ENCODE measurements at places on chromosomes 3 and 15.
A peak's percentile ranks its signal among the peaks of the same experiment; 100 is the strongest.

DNA sequence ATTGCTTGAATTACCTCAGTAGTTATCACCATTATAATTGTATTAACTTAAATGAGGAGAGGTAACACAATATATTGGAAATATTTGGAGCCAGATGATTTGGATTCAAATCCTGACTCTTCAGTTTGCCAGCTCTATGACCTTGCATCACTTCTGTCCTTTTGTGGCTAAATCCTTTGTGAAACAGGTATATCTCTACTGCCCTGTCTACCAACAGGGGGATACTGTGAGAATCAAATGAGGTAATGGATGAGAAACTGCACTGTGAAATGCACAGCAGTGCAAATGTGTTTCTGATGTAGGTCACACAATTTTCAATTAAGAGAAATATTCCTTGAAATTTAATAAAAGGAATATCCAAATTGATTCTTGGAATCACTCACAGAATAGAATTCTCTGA, 58.8 kb downstream of the CCDC54 start:
- DNase-seq, result no peak

- DNase-seq, result peak; percentile 88
Measured at GRCh38 chr3:195909644-195910498, 1.5 kb upstream of the TNK2 start.

DNA sequence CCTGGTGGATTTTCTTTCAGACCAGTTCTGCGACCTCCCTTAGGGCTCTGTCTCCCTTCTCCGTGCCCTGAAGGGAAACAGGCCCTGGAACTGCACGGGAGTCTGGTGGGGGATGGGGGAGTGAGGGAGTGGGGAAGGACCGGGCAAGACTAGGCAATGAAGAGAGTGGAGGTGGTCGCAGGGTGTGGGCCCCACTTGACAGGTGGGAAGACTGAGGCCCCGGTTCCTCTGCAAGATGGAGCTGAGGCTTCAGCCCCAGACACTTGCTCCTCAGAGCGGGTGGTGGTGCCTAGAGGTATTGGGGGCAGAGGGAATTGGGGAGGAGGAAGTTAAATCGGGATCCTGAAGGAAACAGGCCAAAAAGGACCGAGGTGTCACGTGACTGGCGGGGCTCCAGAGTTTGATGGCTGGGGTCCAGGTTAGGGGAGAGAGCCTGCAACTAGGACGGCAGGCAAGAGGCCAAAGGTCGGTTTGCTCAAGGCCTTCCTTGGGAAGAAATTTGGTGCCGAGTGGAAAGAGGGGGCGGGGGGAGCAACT, 597 bp upstream of the CAMK1 start:
- no peak for DNase-seq

DNA sequence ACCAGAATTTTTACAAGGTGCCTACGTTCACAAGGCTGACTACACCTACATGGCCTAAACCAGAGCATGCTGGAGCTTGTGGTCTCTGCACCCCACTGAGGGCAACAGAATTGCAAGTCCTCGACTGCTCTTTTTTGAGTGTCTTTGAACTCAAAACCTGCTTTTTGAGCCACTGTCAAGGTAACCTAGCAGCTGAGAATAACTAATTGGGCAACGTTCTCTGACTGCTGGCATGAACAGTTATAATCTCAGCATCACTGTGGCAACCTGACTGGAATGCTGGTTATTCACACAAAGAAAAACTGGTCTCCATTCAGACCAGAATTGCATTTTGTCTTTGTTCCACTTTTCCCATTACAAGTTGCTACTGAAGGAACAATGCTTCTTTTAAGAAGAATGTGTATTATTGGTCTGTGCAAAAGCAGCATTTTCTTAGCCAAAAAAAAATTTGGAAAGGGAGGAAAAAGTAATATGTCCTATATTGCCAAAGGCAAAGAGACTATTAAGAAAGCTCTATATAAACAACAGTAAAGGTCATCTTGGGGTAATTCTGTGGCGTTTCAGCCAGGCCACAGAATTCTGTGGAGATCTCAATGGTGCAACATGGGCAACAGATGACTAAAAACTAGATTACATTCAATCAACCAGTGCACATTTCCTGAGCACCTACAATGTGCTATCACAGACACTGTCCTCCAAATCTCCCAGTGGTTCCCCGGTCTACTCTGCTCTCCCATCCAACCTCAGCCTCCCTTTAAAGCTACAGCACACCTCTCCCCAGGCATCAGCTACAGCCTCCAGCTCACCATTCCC, 76.8 kb downstream of the TNIK start:
- DNase-seq, result no peak

DNA sequence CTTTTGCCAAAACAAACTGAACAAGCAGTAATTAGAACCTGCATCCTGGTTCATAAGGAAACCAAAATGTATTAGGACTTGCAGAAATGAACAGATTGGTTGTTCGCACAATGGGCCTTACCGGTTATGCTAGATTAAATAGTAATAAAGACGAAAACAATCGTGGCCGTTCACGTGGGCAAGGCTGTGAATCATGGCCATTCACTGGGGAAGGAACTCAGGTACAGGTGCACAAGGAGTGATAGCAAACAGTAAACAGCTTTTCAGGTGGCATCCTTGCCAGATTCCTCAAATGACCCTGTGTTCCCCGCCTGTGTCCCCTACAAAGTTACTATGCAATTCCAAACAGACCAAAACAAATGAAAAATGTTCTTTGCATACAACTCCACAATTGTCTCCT, 8.2 kb downstream of the LRIG1 start:
- no peak for DNase-seq

DNA sequence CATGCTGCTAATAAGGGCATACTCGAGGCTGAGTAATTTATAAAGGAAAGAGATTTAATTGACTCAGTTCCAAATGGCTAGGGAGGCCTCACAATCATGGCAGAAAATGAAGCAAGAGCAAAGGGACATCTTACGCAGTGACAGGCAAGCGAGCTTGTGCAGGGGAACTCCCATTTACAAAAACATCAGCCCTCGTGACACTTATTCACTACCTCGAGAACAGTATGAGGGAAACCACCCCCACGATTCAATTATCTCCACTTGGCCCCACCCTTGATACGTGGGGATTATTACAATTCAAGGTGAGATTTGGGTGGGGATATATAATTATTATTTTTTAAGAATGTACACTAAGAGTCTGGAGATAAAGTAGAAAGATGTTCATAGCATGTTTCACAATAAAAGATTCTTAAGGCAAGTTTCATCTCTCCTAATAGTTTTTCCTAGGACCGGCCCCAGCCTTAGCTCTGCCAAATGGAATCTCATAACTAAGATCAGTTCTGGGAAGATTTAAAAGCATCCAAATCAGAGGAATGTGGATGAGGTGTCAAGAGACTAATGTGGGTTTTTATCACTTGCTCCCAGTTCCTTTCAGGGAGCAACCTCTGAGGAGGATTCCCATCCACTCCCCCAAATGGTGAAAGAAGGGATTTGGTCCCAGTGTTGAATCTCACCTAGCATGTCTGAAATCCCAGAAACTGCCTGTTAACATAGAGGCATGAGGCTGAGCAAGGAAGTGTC, 221.0 kb downstream of the ZMAT3 start:
- DNase-seq, result no peak

- DNase-seq, result peak; percentile 77
Measured at GRCh38 chr3:60053526-60054265, 1003.9 kb upstream of the CFAP20DC start.

- DNase-seq, result no peak
Measured at GRCh38 chr3:171966533-171967136, 72.7 kb upstream of the FNDC3B start.

GRCh38 chr3:46065294-46065705, 38.0 kb upstream of the XCR1 start:
- peak; percentile 87 for DNase-seq

GRCh38 chr3:145936971-145937370, 224.0 kb downstream of the PLOD2 start:
- no peak for DNase-seq

Data from stimulated activated CD4-positive, alpha-beta T cell treated with anti-CD3 and anti-CD28 coated beads, Interleukin-4, amount 100 ng/mL, for 24 hours (primary cell).